CD4-positive, alpha-beta T cell treated with Interleukin-17A for 4 hours (primary cell): ENCODE measurements at places on chromosomes 2 and 18.

DNA sequence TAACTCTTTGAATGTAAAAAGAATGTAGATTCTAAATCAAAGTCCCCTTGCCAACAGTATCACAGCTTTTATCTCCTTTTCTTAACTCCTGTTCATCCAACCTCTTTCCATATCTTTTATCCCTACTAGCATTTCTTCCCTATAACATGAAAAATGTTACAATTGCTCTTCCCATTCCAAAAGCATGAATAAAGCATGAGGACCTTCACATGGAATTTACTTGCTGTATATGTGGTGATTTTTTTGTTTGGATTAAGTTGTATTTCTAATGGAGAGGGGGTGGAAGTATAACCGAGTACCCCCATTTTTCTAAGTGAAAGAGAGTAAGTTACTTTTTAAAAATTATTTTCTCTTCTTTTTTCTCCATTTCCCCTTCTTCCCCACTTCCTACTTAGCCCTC is 94.9 kb upstream of the RBBP8 start:
- DNase-seq: no peak

GRCh38 chr2:128362889-128363228 is 44.2 kb upstream of the HS6ST1 start:
- no peak for DNase-seq

DNA sequence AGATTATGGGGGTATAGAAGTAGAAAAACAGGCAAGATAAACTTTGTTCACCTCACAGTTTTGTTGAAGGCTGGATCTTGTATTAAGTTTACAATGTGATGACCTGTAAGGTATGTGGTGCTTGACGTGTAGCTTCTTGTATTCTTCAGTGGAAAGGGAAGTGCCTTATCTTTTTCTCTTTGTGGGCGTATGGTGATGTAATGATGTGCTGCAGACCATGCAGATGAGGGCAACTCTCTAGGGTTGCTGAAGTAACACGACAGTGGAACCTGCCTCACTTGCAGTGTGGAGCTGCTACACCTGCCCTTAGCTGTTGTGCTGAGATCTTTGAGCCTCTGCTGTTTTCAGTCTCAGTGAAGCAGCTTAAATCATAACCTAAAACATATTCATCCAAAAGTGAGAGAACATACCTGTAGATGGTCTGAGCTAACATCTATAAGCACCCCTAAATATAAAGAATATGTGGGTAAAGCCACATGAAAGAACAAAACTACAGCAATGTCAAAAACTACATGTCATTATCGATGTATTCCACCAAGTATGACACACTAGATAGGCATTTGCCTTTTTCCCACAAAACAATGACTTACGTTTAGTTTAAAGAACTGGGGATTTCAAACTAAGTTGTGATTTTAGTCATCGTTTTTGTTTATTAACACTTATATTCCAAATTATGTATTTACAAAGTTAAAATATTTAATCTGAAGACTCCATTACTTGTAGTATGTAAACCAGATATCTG is 1144.1 kb downstream of the CNTNAP5 start:
- no peak for DNase-seq

DNA sequence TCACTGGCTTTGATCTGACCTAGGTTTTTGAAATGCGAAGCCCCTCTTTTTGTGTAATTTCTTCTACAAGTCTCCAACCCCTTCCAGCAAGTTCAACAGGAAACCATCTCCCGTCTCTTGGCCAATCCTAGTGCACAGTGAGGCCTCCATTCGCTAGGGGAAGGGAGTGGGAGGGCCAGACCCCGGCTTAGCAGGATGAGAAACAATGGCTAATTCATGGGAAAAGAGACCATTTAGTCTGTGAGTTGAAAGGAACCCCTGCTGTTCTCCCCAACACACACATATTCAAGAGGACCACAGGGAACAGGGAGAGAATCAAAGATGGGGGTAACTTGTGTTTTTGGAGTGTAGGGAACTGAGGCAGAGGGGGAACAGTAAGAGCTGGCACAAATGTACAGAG is 83.0 kb downstream of the RTN4 start:
- no peak for DNase-seq

GRCh38 chr2:131093696-131094462 is 619 bp upstream of the FAM168B start:
- DNase-seq: peak; percentile 5

DNA sequence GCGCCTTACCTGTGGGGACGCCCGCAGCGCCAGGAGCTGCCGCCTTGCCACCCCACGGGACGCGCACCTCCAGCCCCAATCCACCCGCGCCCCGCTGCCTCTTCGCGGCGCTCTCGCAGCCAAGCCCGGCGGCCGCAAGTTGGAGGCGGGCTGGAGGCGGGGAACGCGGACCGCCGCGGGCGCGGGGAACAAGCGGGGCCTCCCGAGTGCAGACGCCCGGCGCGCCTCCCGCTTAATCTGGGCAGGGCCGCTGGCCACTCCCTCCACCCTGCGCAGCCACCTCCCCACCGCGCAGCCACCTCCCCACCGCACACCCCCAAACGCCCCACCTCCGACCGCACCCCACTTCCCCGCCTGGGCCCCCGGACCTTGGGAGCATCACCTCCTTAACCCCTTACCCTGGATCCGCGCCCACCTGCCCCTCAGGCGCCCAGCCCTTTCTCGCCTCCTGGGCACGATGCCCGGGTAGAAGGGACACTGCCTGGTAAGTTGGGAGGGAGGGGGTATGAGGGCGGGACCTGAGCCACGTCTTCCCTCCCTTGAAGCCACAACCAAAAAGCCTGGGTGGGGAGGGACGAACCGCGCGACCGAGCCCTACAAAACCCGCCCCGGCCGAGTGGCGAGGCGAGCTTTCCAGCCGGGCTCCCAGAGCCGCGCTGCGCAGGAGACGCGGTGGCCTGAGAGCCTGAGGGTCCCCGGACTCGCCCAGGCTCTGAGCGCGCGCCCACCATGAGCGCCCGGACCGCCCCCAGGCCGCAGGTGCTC is at the start of the genes COL4A3 and COL4A4:
Gene COL4A3, plus strand, starts transcription at position 627 of the 765 bp plus-strand sequence. Its CDS starts 103 bp downstream, at position 730.
Gene COL4A4, minus strand, starts transcription at position 208 of the 765 bp plus-strand sequence. CDS start 16,722 bp downstream, outside the sequence.
- no peak for DNase-seq

DNA sequence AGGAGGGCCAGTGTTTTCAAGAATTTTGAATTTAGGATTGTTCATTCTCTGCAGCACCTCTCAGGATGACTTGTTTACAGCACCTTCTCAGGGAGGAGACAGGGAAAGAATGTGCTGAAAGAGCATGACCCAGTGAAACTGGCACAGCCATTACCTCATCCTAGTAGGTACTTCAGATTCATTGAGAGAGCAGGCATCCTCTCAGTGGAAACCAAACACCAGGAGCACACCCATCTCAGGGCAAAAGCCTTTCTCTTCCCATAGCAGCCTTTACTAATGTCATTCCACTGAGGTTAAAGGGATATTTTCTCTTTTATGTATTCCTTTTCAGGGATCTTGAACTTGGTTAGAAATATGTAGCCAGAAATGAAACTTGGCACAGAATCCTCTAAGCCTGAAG is 2.6 kb downstream of the MAP2 start:
- no peak for DNase-seq

DNA sequence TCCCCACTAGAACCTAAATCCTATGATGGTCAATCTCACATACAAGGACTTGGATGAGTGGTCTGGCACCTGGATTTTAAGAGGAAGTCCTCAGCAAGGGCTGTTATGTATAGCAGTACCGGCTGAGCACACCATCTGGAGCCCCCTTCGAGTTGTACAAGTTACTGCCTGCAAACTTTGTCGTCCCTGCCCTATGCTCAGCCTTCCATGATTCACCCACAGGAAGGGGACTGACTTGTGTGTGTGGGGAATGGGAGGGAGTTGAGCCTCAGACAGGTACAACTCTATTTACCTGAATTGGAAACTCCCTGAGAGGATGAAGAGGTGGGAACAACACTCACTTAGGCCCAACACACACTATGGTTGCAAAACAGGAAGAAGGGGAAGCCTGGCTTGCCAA is 186.6 kb downstream of the MYO5B start:
- no peak for DNase-seq

DNA sequence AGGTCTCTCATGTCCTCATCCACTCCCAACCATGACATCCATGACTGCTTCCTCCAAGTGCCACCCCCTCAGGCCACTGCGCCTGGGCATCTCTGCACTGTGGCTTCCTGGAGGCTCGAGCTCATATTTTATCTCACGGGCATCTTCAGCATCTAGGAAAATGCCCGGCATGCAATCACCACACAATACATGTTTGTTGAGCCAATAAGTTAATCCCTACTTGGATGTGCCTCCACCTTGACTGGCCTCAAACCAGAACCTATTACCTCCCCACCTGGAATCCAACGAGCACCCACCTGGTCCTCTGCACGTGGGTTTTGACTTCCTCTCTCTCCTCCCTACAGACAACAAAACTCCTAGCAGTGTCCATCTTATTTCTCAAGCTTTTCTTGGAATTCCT is 198.9 kb upstream of the REV1 start:
- no peak for DNase-seq
